ENCODE measurements at places on chromosomes 4 and X. TPM values are rescaled to one million over a fixed set of nuclear protein-coding genes. Genes with fewer than 3 reads are reported as not detected.
A peak's percentile ranks its signal among the peaks of the same experiment; 100 is the strongest.

DNA sequence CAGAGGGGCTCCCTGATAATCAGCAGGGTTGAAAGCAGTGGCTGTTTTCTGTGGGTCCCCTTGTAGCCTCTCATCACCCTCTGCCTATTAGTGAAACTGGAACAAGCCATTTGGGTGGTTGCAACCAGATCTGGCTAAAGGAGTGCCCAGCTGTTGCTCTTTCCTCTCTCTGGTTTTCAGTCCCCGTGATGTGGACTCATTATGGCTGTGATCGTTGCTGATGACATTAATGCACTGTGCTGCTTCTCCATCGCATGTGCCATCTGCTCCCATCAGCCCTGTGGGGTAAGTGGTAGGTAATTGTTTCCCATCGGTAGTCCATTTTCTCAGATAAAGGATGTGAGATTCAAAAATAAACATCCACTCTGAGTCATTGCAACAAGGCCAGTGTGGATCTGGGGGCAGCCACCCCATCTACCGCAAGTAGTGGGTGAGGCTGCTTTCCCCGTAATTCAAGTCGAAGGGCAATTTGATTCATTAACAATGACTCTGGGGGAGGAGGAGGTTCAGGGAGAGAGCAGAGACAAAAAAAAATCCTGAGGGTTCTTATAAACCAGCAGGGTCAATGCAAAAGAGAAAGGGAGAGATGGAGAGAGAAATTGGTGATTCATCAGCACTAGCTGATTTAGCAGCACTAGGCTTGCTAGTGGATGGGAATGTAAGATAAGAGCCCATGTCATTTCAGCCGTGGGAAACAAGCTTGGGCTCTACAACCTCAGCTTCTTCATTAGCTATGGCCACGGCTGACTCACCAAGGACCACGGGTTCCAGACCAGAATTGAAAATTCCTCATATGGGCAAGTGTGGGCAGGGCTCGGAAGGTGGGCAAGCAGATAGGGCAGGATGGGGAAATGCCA is 357.8 kb downstream of the MID1IP1 start:
- H3K4me1 ChIP-seq = peaks cover 27% of the 10 kb centered on the region
- H3K36me3 ChIP-seq = no peaks in the 10 kb centered on the region

The ETDA gene
- not detected for total RNA-seq

The FATE1 gene
- total RNA-seq = not detected

The H2BW2 gene
- not detected for total RNA-seq

DNA sequence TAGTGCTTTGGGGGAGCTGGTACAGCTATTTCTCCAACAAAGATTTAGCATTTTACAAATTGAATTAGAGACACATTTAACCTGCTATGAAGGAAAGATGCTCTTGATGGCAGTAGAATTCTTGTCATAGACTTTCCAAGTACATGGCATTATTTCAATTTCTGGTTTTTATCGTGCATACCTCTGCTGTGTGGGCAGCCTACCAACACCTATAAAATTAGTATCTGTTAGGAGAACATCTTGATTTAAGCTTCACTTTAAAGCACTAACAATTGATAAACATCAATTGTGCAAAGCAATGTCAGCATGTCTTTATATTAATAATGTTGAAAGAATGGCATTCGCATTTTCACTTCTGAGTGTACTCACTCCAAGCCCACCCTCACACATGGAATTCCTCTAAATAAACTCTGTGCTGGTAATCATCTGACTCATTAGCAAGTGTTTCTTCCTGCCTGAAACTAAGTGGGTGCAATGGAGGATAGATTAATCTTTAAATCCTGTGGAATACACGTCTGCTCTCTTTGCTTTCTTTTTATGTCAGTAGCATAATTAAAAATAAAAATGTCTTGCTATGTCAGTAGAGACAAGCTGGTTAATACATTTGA is 279.8 kb upstream of the MAGEB18 start:
- no peak overlapping the region for H3K27ac ChIP-seq
- H3K36me3 ChIP-seq = no peaks in the 10 kb centered on the region
- H3K27me3 ChIP-seq = no peaks in the 10 kb centered on the region
- H3K4me3 ChIP-seq = no peak overlapping the region

The SYTL4 gene
- not detected for total RNA-seq

The TKTL1 gene
- 0.12 TPM for total RNA-seq

DNA sequence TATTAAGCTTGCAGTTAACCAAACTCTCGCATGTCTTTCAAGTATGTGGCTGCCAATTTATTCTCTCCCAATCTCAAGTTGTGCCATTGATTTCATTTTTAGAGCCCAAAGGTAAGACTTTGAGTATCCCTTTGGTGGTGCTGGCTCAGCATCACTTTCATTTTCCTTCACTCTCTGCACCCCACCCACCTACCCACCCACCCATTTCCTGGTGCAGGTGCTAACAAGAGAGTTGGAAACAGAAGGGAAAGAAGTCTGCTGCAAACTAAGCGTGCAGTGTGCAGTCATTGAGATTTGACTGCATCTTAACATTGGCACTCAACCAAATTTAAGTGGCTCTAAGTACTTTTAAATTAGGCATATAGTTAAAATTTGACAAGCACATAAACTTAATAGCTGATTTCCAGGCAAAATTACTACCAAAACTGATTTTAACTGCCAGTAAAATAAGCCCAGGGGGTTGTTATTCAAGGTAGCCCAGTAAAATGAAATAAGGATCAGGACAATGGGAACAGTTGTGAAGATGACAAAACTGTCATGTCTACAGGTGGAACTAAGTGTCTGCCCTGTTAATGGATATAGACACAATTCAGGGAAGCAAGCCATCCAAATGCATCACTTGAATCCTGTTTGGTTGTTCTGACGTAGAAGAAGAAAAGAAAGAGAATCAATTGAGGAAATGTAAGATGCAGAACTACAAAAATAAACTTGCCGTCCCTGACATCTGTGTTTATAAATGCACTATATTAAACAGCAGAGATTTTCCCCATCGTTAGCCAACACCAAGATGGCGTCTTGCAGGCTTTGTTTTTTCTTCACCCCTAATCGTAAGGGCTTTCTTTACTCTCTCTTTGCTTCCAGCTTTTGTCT is 184.2 kb downstream of the KDR start:
- peak overlapping the region; percentile 43 for H3K4me3 ChIP-seq
- DNase-seq = no peak
- no peaks in the 10 kb centered on the region for H3K27me3 ChIP-seq
- H3K4me1 ChIP-seq = peaks cover 34% of the 10 kb centered on the region
- H3K36me3 ChIP-seq = peaks cover 4% of the 10 kb centered on the region
- H3K27ac ChIP-seq = peak overlapping the region; percentile 11

The MGAT4D gene
- total RNA-seq = not detected

- H3K27ac ChIP-seq = no peak overlapping the region
- no peaks in the 10 kb centered on the region for H3K4me1 ChIP-seq
- no peaks in the 10 kb centered on the region for H3K36me3 ChIP-seq
- H3K4me3 ChIP-seq = no peak overlapping the region
These were observed 5.1 kb downstream of the HS6ST2 start for GRCh38 chrX:132953354-132953753.

The SCARB2 gene
- 1.4 TPM for total RNA-seq

DNA sequence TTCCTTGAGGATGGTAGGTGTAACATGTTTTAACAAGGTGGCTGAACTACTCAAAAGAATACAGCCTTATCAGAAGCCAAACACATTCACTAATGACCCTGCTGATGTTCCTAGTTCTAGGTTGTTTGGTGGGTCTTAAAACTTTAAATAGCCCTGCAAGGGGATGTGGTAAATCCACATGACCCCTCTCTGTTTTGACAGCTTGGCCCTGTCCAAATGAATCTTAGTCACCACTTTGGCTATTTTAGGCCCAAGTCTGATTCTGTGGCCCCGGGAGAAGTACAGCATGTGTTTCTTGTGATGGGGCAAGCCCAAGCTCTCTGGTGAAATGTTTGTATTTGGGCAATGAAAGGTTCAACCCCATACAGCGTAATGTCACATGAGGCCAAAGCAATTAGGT is 54.5 kb upstream of the GPR34 start:
- no peaks in the 10 kb centered on the region for H3K4me1 ChIP-seq
- no peak overlapping the region for H3K27ac ChIP-seq
- H3K36me3 ChIP-seq = peaks cover 12% of the 10 kb centered on the region
- no peaks in the 10 kb centered on the region for H3K27me3 ChIP-seq
